ENCODE measurements at places on chromosomes 16 and 17. TPM values are rescaled to one million over a fixed set of nuclear protein-coding genes. Genes with fewer than 3 reads are reported as not detected.

DNA sequence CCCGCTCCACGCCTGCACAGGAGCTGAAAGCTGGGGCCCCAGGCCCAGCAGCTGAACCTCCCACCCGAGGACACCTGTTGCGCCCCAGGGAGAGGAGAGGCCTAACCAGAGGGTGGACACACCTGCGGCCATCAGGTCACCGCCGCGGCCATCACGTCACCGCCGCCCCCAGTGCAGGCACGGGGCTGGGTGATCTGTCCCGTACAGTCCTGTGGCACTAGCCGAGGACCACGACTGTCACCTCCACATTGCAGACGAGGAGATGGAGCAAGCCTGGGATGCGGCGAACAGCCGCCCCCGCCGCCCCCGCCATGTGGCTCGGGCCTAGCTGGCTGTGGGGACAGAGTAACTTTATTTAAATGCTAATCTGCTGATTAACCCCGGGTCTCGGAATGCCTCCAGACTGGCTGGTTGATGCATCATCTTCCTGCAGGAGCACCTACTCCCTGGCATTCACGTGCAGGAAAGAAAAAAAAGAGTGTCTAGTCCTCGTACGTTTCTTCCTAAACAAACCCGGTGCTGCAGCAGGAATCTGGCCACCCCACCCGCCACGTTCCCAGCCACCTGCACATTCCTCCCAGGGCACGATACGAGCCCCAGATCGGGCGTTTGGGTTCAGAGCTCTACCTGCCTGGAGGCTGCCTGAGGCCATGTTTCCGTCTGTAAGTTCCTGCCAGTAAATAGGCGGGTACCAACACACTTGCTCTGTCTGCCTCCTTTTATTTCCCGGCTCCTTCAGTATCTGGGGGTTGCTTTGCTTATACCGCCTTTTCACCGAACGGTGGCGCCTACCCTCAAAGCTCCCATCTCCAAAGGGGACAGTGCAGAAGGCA, 29.9 kb downstream of the PIEZO1 start:
- no peak overlapping the region for H3K4me3 ChIP-seq
- no peak overlapping the region for H3K27ac ChIP-seq
- peaks cover 92% of the 10 kb centered on the region for H3K36me3 ChIP-seq
- H3K4me1 ChIP-seq, result peaks cover 86% of the 10 kb centered on the region

DNA sequence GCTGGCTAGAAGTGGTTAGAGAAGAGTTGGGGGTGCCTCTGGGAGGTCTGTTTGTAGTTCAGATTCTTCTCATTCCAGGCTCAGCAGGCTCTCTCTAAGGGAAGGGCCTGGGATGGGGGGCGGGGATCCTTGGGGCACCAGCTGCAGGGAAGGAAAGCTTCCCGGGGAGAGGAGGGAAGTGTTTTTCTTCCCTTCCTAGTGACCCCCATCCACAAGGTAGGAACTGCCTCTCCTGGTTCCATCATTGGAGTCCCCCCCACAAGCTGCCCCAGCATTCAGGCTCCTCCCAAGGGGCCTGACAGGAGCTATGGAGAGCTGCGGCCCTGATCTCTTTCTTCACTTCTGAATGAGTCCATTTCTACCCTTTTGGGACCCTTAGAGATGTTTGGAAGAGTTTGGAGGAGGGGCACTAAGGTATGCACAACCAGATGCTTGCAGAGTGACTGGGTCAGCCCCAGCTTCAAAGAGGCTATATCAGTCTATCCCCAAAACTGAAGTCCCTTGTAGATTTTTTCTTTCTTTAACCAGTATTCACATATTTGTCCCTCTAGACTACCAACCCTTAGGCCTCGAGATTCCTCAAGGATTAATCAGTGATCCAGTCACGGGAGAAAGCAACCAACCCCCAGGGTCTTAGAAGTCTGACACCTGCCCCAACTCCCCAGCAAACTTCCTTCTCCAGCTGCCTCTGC, 13.9 kb upstream of the FZD2 start:
- no peaks in the 10 kb centered on the region for H3K36me3 ChIP-seq
- H3K27me3 ChIP-seq, result no peaks in the 10 kb centered on the region
- no peak overlapping the region for H3K27ac ChIP-seq
- DNase-seq, result no peak

- peaks cover 23% of the 10 kb centered on the region for H3K36me3 ChIP-seq
- no peak overlapping the region for H3K27ac ChIP-seq
- peaks cover 3% of the 10 kb centered on the region for H3K4me1 ChIP-seq
- no peaks in the 10 kb centered on the region for H3K27me3 ChIP-seq
Measured at GRCh38 chr17:75773121-75773807, 8.3 kb upstream of the GALK1 start.

SRCIN1 gene
- 0.40 TPM for total RNA-seq

NDEL1 gene
- 23.5 TPM for total RNA-seq

LRRC46 gene
- total RNA-seq, result 0.73 TPM

PPL gene
- 0.07 TPM for total RNA-seq

CCL23 gene
- not detected for total RNA-seq

Data from K562 (cell line).